ENCODE measurements at places on chromosomes 6 and 20.
A peak's percentile ranks its signal among the peaks of the same experiment; 100 is the strongest.

DNA sequence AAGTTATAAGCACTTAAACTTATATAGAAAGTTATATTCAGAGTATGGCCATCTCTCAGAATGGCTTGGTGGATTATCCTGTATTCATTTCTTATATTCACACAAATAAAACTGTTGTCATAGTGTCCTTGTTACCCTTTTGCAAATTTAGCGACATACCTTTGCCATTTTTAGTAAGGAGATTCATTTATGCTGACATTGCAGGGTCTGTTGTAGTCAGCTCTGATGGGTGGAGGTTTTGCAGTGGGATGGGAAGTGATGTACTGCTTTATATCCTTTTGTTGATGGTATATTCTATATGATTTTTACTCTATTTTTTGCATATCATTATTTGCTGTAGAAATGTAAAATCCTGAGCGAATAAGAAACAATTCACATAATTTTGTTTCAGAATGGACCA, 35.9 kb downstream of the SAMD5 start:
- ATAC-seq, result no peak

GRCh38 chr20:50187403-50188051, 3.1 kb upstream of the CEBPB start:
- peak; percentile 7 for ATAC-seq

GRCh38 chr6:22658934-22659333, 89.6 kb downstream of the HDGFL1 start:
- ATAC-seq, result no peak

DNA sequence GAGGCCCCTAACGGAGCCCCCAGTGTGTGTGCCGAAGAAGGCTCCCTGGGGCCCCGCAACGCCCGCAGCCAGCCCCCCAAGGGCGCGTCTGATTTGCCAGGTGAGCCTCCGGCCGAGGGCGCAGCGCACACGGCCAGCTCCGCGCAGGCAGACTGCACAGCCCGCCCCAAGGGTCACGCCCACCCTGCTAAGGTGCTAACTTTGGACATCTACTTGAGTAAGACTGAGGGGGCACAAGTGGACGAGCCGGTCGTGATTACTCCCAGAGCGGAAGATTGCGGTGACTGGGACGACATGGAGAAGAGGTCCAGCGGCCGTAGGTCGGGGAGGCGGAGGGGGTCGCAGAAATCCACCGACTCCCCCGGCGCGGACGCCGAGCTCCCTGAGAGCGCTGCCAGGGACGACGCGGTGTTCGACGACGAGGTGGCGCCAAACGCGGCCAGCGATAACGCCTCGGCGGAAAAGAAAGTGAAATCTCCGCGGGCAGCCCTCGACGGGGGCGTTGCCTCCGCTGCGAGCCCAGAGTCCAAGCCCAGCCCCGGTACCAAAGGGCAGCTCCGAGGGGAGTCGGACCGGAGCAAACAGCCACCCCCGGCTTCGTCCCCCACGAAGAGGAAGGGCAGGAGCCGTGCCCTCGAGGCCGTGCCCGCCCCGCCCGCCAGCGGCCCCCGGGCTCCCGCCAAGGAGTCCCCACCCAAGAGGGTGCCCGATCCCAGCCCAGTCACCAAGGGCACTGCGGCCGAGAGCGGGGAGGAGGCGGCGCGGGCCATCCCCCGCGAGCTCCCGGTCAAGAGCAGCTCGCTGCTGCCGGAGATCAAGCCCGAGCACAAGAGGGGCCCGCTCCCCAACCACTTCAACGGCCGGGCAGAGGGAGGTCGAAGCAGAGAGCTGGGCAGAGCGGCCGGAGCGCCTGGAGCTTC, 117.0 kb downstream of the RTN4IP1 start:
- ATAC-seq, result peak; percentile 81

- ATAC-seq, result no peak
These were observed 15.6 kb upstream of the SYNDIG1 start for GRCh38 chr20:24453869-24454268.

GRCh38 chr6:90078513-90079289, 184.4 kb downstream of the GJA10 start:
- no peak for ATAC-seq

- ATAC-seq, result no peak
These were observed 2.8 kb downstream of the AFDN start for GRCh38 chr6:167829513-167829912.

DNA sequence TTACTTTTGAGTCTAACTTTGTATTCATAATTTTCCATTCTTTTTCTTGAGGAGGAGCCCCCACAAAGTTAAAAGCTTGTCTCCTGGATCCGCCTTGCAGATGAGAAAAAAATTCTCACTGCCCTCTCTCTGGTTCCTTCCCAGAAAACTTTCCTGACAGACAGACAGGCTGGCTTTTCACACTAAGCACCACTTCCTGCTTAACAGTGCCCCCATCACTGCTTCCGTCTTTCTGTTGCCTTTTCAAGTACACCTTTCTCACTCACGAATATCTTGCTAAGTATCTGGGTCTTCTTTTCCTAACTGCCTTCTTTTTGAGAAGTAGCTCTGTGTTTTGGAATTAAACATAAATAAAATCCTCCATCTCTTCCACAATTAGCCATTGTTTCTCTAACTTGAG, 19.8 kb upstream of the LMBRD1 start:
- ATAC-seq, result no peak

GRCh38 chr6:29558439-29559079, 973 bp downstream of the UBD start:
- ATAC-seq, result no peak

- ATAC-seq, result no peak
These were observed 3.7 kb upstream of the RBM38 start for GRCh38 chr20:57387463-57387862.

DNA sequence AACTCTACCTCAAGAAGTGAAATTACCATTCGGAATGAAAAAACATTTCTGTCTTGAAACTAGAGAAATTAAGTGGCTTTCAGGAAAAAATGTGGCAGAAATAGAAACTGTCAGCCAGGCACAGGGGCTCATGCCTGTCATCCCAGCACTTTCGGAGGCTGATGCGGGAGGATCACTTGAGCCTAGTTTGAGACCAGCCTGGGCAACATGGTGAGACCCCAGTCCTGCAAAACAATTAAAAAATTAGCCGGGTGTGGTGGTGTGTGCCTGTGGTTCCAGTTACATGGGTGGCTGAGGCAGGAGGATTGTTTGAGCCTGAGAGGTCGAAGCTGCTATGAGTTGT, 7.1 kb upstream of the TMEM181 start:
- ATAC-seq, result no peak

GRCh38 chr6:149209871-149210775, 107.4 kb upstream of the TAB2 start:
- ATAC-seq, result no peak

DNA sequence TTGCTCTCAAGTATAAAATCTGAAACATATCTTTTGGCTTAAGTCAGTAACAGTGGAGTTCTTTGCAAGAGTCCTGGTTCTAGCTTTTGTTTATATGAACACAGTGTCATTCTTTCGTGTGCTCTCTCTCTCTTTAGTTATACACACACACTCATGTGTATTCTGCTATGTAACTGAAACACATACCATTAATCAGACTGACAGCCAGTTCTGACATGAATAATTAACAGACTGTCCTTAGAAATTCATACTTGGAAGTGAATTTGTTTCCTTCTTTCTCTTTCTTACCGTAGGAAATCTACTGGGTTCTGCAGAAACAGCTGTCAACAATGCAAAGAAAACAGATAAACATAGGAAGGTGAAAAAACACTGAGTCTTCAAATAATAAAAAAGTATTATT, 2.5 kb downstream of the MCM9 start:
- no peak for ATAC-seq

DNA sequence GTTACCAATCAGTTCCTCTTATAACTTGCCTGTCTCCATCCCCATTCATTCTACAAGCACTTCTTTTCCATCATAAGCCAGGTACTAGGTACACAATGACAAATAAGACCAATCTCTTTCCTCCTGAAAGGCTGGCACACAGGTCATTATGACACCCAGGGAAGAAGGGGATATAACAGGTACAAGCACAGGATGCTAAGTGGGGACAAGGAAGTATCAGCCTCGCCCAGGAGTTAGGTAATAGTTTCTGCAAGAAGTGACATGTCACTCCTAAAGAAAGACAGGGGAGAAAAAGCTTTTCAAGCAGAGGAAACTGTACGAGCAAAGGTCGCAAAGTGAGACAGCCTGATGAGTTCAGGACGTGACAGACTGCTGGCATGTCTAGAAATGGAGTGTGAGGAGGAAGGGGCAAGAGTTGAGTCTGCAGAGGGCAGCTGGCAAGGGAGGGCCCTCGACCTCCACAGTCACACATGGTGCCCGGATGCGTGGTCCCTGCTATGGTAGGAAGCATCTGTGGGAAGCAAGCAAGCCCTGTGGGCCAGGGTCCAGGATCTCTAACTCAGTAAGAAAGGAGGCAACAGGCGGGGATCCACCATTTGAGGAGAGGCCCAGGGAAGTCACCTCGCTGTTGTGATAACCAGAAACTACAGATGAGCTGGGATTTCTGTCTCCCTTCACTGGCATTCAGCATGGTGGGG, 40.4 kb downstream of the GPLD1 start:
- no peak for ATAC-seq

GRCh38 chr20:39123185-39123557, 161.0 kb downstream of the DHX35 start:
- ATAC-seq, result no peak

DNA sequence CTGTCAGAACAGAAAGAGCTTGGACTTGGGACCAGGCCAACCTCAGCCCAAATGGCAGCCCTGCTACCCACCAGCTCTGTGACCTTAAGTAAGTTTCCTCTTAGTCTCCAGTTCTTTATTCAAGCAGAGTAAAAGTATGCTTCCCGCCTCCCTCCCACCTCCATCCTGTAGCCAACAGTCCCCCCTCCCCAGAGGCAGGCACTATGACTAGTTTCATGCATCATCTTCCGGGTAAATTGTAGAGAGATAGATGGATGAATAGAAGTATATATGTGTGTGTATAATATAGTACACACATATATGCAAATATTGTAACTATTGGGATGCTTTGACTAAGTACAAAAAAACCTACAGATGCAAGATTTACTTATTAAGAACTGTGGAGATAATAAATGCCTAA, 39.5 kb upstream of the B4GALT5 start:
- no peak for ATAC-seq

DNA sequence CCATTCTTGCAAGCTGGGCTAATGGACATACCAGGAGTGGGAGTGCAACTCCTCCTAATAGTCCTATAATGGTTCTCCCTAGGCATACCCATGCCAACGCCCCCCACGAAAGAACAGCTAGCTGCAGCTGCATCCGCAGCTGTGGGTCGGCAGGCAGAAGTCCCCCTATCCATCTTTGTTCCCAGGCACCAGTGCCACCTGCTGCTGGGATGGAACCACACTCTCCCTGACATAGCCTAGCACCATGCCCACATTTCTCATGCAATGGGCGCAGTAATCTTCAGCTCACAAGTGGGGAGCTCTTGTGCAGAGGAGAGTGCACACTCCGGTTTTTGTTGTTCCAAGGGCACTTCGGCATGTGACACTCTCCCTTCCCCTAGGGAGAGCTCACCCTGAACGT, 567.8 kb downstream of the GRIK2 start:
- ATAC-seq, result no peak

DNA sequence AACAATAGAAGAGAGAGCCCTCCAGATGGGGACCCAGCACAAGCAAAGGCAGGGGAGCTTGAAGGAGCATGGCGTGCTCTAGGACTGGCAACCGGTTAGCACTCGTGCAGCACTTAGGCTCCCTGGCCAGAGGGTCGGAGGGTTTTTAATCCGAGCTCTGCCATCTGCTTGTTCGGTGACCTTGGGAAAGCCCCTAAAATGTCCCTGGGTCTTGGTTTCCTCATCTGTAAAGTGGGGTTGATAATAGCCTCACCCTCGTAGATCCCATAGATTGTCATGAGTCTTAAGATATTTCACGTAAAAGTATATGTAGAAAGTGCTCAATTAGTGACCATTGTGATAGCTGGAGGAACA, 16.6 kb upstream of the HCK start:
- no peak for ATAC-seq

DNA sequence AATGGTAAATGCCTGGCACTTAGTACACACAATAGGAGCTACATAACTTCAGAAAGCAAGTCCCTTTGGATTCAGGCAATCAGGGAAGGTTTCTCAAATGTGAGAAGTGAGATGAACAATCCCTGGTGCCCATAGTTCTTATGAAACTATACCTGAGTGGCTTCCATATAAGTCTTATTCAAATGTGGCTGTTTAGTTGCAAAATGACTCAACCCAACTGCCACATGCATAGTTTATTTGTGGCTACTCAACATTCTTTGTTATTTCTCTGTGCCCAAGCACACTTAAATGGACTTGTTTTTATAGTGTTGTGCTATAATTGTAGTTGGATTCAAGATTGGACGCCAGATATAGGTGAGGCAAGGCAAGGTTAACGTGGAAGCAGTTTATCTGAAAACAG, 93.7 kb upstream of the ATXN1 start:
- ATAC-seq, result no peak

DNA sequence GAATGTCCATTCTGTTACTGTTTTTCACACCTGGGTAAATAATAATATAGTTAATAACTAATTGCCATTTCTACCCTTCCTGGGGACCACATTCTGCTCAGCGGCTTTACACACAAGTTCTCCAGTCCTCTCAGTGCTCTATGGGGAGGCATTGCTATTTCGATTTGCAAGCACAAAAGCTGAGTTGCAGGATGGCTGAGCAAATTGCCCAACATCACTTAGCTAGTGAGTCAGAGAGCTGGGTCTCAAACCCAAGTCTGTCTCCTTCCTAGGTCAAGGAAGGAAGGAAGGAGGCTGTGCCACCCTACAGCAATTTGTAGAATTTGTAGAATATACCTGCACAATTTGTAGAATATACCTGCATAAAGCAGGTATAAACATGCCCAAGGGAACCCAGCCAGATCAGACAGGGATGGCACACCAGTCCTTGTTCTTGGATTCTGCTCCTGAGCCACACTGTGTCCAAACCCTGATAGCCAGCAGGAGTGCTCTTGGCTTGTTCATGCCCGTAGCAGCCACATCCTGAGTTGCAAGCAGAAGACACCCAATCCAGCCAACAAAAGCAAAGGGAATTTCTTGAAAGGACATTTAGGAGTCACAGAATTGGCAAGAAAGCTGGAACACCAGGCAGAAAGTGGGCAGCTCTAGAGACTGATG, 56.9 kb downstream of the LY86 start:
- no peak for ATAC-seq

Measured in gastroesophageal sphincter (tissue), 4 donors.